ENCODE measurements at places on chromosomes 5 and 9. TPM values are rescaled to one million over a fixed set of nuclear protein-coding genes. Genes with fewer than 3 reads are reported as not detected.

Gene SLC23A1
- not detected for total RNA-seq

Gene LCN9
- not detected for total RNA-seq

Gene LPAR1
- 39.2 TPM for total RNA-seq

Gene LCP2
- total RNA-seq = not detected

Gene SPOCK1
- 174 TPM for total RNA-seq

Gene UGT3A1
- not detected for total RNA-seq

Gene BTNL3
- not detected for total RNA-seq

Gene SMIM33
- not detected for total RNA-seq

Gene ENG
- 62.0 TPM for total RNA-seq

Gene MYMK
- total RNA-seq = not detected

Gene FCN2
- not detected for total RNA-seq

Gene SLC25A2
- total RNA-seq = 0.72 TPM

Gene NUTM2F
- total RNA-seq = not detected

Gene CFAP90
- not detected for total RNA-seq

Gene TRIM36
- 0.36 TPM for total RNA-seq

Gene GRIA1
- 1.2 TPM for total RNA-seq

Gene TRAF1
- 1.8 TPM for total RNA-seq

Gene PTGER4
- total RNA-seq = 0.57 TPM

Gene FAM193B
- 13.7 TPM for total RNA-seq

All from fibroblast of the aortic adventitia (primary cell).